Upper lobe of right lung (tissue), 1 donor: ENCODE measurements at places on chromosomes 1 and 21.

DNA sequence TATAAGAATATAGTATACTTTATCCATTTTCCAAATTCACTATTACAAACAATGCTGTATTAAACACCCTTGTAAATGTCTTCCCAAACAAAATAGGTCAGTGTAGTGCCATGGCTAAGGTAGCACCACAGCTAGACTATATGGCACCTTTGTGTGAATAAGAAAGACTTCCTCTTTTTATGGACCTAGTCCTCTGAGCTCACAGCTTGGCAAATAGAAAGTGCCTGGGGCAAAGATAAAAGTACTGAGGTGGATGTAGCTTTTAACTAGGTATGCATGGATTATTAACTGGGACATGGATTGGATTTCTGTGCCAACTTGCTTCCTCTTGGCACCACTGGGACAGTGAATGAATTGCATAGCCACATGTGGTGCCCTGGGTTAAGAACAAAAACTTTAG lies 25.0 kb downstream of the HRNR start:
- no peak for DNase-seq

- DNase-seq: no peak
These were observed 8.6 kb downstream of the LAMC2 start for GRCh38 chr1:183194527-183195141.

DNA sequence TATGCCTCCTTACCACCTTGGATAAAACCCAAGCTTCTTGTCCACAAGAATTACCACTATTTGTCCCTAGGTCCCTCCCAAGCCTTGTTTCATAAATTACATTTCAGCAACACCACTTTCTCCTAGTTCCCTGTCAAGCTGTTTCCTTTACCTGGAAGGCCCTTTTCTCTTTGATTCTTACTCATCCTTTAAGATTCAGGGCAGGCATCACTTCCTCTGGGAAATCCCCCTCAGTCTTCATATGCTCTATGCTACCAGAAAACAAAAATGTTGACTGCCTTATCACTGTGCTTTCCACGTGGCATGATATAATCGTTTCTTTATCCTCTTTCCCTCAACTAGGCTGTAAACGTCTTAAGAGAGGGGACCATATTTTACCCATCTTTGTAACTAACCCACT lies 102.7 kb downstream of the LYST start:
- DNase-seq: no peak

- DNase-seq: no peak
These were observed 78.9 kb upstream of the C1orf174 start for GRCh38 chr1:3978990-3979325.

DNA sequence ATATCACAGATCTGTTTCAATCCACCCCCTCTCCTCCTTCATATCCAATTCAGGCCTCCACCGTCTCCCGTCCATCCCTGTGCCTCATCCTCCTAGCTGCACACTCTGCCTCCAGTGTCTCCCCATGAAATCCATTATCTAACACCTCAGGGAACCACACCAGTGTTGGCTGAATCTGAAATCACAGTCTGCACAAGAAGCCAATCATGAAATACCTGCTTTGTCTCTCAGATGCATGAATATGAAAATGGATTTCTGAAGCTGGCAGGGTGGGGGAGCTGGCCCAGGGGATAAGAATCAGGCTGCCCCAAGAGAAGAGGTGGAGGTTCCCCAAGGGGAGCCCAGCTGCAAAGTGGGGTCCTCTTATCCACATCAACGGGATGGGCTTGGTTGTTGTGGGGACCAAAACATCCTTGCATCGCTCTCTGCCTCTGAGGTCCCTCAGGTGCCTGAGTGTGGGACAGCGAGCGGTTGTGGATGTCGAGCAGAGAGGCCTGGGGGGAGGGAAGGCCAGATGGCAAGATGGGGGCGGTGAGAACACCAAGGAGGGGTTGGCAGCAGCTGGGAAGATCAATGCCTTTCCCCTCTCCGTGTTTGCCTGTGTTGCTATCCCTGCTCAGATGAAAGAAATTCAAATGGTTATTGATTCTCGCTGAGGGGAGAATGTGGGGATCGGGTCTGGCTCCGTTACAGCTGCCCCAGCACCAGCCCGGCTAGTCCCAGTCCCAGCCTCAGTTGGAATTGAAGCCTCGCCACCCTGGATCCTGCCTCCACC lies 237.3 kb upstream of the POU3F1 start:
- no peak for DNase-seq
